ENCODE measurements at places on chromosomes 1 and 21.

DNA sequence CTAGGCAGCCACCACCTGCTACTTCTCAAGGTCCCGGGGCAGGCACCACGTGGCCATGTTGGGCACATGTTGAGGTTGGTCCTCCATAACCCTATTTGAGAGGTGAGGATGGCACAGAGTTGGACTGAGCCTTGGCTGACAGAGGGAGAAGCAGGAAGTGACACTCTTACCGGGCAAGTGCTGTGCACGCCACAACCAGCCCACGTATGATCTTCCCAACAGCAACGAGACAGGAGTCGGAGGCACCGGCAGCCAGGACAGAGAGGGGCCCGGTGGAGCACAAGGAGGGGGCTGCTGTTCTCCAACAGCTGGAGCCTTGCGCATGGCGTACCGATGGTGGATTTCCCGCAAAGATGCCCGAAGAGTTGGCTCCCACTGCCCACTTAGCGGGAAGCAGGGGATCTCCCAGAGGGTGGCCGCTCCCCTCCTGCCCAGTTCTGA is 3.4 kb downstream of the CLEC20A start:
- DNase-seq, result no peak

DNA sequence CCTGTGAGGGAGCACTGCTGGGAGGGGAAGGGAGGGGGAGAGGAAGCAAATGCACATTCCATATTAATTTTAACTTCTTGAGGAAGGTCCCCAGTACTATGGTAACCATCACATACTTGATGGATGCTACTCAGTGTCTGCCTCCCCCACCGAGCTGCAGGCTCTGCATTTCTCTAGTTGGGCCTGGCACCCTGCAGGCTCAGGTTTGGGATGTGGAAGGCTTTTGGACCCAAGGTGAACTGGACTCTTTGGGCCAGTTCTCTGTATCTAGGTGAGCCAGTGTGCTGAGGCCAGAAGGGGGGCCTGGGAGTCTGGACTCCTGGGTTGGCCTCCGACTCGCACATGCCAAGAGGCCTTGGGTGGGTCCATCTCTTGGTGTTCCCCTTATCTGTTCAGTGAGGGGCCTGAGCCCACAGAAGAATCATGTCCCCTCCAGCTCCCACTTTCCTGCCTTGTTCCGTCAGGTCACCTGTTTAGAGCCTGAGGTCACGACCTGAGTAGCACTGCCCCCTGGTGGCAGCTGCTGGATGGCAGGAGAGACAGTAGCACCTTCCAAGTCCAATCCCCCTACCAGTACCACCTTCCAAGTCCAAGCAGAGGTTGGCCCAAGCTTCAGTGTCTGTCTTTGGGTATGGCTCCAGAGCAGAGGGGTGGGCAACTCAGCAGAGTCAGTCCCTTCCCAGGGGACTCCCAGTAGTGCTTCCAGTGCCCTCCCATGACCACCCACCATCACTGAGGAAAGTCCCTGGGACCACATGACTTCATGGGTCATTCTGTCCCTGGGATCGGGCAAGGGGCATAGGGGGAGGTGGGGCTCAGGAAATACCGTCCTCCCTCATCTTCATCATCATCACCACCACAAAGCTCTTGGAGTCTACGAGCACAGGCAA is 241.8 kb downstream of the TRABD2B start:
- peak; percentile 79 for DNase-seq

- DNase-seq, result no peak
Measured at GRCh38 chr1:92882819-92883218, 51.0 kb downstream of the RPL5 start.

GRCh38 chr1:238088560-238089290 is 198.0 kb upstream of the ZP4 start:
- no peak for DNase-seq

GRCh38 chr21:45420061-45421041 is 15.4 kb downstream of the COL18A1 start:
- peak; percentile 71 for DNase-seq

DNA sequence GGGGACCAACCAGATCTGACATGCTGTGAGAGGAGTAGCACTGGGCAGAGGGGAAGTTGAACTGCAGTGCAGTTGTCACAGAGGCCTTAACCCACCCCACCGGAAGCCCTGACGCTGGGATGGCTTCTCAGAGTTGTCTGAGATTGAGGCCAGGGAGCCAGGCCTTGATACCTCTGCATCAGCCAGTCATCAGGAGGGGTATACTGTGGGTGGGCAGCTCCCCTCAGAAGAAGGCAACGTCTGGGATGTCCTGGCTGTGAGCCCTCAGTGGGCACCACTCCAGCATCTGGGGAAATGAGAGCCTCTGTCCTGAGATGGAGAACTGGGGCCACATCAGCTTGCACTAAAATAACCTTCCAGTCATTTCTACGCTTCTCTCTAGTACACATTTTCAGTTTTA is 47.9 kb upstream of the BCAR3 start:
- no peak for DNase-seq

- peak; percentile 38 for DNase-seq
Measured at GRCh38 chr1:53174971-53175913, 21.4 kb upstream of the CPT2 start.

- DNase-seq, result no peak
Measured at GRCh38 chr1:153537376-153537730, 1.6 kb upstream of the S100A6 start.

DNA sequence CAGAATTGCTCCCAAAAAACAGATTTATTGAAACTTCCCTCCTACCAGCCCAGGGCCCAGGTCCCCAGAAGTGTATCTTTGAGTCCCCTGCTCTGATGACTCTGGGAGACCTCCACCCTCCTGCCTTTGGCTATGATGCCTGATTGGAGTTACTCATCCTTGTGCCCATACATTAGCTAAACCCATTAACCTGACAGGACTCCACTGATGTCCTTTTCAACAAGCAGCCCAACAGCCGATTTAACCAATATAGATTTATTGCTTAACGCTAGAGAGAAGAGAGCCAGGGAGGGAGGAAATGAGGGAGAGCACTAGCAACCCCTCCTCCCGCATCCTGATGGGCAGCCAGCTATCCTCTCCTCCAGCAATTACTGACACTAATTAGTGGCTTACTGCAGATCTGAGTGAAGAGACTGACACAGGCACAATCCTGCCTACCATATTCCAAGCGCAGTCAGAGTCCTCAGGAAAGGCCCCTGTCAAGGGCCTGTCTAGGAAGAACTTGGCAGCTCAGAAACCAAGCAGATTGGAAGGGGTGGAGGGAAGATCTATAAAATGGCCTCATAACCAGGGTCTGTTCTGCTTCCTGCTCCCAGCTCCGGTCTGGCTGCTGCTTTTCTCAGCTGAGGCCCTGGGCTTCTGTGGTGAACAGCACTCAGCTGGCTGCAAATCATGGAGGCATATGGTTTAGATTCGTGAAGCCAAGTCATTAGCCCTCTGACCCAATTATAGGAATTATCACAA is 484.5 kb upstream of the DAB1 start:
- DNase-seq, result no peak

DNA sequence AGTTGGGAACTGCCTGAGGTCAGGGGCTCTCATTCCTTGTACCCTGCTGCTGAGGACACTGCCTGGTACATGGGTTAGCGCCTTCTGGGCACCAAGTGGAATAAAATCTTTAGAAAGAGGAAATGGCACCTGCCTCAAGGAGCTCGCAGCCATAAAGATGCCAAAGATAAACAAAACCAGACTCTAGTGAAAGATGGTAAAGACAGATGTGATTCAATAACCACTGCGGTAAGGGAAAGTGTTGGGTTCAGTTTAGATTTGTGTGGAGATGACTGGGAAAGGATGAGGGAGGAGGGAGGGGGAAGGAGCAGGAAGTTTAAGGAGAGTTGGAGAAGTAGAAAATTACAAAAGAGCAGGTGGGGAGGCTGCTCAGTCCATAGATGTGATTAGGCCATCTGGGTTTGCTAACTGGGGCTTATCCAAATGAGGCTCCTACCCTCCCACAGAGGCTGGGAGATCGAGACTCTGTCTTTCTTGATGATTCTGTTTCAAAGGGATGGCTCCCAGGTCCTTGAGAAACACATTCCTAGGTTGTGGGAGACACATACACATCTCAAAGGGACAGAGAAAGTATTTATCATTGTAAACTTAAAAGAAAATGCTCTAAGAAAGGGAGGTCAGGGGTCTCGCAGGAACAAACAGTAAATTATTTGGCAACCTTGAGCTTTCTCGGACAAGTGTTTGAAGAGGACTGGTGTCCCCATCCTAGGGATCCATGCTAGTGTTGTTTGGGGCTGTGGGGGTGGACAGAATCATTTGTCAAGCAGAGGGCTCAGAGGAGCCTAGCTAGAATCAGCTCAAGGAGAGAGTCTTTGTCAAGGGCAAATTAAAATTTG is 65.7 kb upstream of the MORC3 start:
- no peak for DNase-seq

GRCh38 chr21:17979763-17980162 is 160.6 kb upstream of the C21orf91 start:
- no peak for DNase-seq

DNA sequence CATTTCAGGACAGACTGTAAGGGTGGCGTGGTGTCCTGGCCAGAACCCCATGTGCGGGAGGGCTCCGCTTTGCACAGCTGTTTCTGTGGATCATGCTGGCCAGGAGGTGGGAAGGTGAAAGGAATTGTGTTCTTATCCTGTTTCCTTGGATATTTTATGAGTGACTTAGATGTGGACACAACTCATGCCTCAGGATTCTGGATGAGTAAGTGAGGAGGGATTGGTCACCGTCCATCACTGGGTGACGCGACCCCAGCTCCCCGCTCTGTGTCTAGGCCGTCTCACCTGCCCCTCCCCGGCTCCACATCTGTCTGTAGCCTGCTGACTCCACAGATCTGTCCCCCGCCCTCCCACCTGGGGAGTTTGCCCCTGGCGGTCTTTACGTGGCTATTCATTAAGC is 48.8 kb downstream of the PIK3CD start:
- no peak for DNase-seq

DNA sequence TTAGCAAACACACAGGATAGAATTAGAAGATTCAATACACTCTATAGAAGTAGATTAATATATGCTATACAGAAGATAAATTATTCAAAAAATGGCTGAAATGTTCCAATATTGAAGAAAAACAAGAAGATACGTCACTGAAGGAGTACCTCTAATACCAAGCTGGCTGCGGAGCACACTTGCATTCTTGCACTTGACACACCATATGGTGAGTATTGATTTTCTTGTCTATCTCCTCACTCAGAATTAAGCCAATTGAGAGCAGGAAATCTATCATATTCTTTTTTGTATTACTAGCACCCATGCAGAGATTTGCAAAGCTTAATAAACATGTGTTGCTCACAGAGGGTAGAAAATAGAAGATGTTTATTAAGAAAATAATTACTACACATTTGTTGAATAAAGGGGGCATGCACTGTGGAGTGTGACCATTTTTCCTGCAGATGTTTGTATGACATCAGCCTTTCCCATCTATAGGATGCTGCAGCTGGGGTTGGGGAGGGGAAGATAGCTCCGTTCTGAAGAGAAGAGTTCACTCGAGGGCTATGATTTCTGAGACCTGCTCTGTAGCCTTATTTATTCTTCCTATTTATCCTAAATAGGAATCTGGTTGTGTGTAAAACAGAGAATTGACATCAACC is 318.1 kb downstream of the HHIPL2 start:
- DNase-seq, result no peak

- DNase-seq, result no peak
Measured at GRCh38 chr1:168617974-168618750, 41.8 kb downstream of the XCL1 start.

DNA sequence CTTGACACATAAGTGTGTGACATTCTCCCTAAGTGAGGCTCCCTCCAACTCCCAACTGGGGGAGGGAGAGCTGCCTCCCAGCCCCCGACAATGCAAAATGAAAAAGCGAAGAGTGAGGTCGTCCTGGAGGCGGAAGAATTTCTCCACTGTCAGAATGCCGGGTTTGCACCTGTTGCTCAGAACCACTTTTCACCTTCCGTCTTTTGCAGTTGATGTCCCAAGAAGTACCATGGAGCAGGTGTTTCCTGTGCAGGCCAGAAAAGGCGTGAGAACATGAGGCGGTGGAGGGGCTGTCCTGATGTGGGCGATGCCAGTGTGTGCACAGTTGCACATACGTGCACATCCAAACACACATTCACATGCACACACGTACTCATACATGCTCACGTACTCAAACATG is 158.6 kb upstream of the AJAP1 start:
- DNase-seq, result no peak

GRCh38 chr1:21539933-21540332 is 30.7 kb downstream of the ALPL start:
- DNase-seq, result no peak
